ENCODE measurements at places on chromosomes 3 and 15.

GRCh38 chr3:138717348-138717747 lies 108.8 kb downstream of the FAIM start:
- DNase-seq, result peak; percentile 2

GRCh38 chr3:156610154-156610553 lies 55.2 kb upstream of the SSR3 start:
- DNase-seq, result no peak

DNA sequence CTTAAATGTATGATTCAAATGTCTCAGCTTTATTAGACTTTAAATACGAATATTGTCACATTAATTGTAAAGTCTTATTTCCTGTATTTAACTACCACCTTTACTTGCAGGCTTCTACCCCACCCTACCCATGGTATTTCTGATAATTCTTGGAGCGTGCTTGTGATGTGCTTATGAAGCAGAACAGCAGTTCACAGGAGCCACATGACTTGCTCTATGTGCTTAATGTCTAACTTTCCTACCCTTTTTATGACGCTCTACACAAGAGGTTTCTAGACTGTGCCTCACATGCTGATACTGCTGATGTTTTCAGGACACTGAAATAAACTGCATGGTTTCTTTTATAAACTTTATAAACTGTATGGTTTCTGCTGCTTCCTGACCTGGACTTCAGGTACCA lies 553.5 kb upstream of the CCDC54 start:
- no peak for DNase-seq

GRCh38 chr15:93066224-93066681 lies 22.8 kb downstream of the RGMA start:
- no peak for DNase-seq

DNA sequence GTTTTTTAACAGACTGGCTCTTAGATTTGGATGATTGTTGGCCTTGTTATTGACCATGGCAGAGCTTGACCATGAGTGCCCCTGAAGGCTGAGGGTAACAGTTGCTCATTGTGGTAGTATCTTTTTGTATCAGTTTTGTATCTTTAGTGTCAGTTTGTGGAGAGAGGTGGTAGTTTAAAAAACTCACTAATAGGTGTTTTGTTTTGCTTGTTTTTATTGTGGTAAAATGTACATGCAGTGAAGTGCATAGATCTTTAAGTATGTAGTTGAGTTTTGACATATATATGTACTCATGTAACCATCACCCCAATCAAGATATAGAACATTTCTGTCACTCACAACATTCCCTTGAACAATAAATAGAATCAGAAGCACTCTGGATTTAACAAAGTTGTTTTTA lies 9.8 kb downstream of the GMPS start:
- DNase-seq, result no peak

DNA sequence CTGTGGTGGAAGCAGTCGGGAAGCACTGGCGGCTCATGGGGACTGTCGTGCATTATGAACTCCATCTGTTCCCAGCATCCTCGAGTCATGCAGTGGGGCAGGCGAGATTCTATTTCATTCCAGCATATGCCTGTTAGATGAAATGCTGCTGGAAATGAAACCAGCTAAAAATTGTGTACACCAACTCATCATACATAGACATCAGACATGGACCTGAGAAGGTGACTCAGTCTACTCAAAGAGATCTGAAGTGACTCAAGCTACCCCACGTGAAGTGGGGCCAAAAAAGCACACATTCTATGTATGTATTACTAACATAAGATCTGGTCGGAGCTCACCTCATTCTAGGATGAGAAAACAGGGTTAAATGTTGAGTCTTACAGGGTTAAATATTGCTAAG lies 47.5 kb upstream of the FAM98B start:
- DNase-seq, result no peak

GRCh38 chr3:15860014-15860934 lies 62.5 kb upstream of the ANKRD28 start:
- peak; percentile 65 for DNase-seq

- DNase-seq, result no peak
Observed at GRCh38 chr15:35723120-35723847, 177.3 kb upstream of the DPH6 start.

- DNase-seq, result no peak
Observed at GRCh38 chr3:112647122-112647521, 6.2 kb upstream of the CCDC80 start.

DNA sequence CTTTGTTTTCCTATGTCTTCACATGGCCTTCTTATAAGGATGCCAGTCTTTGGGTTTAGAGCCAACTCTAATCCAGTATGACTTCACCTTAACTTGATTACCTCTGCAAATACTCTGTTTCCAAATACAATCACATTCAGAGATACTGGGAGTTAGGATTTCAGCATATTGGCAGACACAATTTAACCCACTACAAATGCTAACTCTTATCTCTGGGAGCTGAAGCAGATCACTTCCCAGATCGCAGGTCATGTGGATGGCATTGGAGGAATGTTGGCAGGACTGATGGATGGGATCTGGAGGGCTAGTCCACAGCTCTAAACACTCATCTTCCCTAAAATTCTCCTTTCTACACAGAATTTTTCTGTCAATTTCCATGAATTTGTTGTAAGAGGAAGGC lies 46.2 kb upstream of the ADGRG7 start:
- DNase-seq, result no peak

DNA sequence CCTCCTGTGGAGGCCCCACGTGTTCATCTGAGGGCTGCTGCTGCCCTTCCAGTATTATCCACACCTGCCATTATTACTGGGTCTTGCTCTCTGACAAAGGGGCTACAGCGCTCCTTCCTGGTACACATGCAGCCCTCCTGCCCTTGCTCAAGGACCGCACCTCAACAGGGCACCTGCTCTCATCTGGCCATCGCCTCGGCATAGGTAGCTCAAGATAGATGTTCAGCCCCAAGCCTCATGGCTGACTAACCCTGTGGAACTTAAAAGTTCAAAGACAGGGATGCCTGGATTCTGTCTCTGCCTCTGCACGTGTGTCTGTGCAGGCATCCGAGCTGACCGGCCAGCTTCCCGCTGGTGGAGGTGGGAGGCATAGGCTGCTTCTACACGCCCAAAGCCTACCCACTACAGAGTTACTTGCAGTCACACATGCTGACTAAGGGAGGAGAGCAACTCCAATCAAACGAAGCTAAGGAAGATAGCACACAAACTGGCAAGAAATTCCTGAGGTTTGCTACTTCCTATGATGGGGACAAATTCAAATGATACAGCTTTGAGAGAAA lies 152.5 kb upstream of the ATP10A start:
- no peak for DNase-seq

- DNase-seq, result no peak
Observed at GRCh38 chr3:170745211-170745718, 124.7 kb downstream of the RPL22L1 start.

DNA sequence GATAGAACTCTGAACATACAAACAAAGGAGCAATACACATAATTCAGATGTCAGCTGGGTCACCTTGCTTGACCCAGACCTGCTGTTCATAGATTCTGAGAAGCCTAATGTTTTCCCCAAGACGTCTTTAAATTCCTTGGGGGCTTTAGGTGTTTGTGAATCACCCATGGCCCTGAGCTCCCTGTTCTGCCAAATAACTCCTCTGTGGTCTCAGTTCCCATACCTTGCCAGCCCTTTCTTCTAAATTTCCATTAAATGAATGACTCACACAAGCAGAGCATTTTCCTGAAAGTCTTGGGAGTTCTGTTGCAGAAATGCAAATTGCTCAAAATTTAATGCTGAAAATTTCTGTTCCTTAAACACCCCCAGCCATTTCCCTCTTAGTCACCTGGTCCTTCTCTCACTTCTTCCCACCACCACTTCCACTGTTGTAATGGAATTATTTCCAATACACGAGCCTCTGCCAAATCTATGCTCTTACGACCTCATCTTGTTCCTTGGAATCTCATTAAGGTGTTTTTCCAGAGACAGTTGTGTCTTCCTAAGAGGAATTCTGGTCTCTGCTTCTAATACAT lies 33.4 kb upstream of the PSMD6 start:
- DNase-seq, result no peak

DNA sequence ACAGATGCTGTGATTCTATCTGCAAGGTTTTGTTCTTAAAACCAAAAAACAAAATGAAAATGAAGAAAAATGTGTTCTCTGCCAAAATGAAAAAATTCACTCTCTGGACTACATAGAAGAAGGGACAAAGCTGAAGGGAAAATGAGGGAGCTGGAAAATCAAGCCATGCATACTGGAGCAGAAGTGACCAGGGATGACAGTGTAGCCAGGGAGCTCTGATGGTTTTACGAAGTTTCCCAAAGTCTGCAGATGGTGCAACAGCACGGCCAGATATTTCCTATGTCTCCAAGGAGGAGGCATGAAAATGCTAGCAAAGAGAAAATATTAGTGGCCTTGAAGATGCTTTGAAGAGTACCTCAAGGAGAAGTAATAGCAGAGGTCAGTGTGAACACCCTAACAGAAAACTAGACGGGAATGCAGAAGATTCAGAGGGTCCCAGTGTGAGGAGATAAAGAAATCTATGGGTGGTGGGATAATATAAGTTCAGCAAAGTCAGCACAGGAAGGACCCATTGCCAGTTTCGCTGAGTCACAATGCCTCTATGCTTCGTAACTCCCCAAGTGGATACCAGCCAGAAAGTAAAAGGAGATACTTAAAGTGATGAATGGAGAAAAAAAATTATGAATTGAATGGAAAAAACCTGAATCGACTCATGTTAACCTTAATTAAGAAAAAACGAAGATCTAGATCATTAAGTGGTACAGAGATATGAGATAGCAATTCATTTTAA lies 39.0 kb upstream of the POMGNT2 start:
- DNase-seq, result no peak

DNA sequence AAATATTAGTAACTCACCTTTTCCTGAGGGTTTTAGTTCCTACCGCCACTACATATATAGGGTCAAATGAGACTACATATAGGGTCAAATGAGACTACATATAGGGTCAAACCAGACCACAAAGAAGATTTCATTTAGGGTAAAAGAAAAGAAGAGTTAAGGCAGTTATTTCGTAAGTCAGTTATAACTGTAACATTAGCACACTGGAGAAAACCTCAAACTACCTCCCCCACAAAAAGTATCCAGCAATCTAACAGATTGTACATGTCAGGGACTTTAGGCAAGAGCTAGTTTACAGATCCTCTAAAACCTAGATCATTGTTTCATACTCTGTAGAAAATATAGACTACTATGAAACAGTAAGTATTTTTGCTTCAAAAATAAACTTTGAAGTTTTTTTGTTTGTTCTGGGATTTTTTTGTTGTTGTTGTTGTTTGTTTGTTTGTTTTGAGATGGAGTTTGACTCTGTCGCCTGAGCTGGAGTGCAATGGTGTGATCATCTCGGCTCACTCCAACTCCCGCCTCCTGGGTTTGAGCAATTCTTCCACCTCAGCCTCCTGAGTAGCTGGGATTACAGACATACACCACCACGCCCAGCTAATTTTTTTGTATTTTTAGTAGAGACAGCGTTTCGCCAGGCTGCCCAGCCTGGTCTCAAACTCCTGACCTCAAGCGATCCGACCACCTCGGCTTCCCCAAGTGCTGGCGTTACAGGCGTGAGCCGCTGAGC lies 92.4 kb upstream of the CGNL1 start:
- DNase-seq, result no peak

GRCh38 chr3:169836078-169836941 lies 23.6 kb upstream of the LRRC34 start:
- DNase-seq, result no peak

- DNase-seq, result no peak
Observed at GRCh38 chr3:24496529-24497482, 2.2 kb upstream of the THRB start.

DNA sequence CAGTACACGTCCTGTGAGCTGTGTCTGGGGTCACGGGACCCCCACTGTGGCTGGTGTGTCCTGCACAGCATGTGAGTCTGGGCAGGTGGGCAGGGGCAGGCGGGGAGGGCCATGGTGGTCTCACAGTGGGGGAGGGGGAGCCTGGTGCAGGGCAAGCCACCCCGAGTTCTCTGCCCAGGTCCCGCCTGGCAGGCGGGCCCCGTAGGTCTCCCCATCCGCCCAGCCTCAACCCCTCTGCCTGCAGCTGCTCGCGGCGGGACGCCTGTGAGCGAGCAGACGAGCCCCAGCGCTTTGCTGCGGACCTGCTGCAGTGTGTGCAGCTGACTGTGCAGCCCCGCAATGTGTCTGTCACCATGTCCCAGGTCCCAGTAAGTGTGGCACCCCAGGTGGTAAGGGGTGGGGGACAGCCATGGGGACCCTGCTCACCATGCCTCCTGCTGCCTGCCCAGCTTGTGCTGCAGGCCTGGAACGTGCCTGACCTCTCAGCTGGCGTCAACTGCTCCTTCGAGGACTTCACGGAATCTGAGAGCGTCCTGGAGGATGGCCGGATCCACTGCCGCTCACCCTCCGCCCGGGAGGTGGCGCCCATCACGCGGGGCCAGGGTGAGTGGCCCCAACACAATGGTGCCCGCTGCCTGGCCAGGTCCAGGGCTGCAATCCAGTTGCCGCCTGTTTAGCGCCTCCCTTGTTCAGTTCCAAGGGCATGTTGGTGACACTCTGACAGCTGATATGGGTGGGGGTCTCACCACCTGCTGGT lies 21.9 kb downstream of the PLXNA1 start:
- no peak for DNase-seq

- no peak for DNase-seq
Observed at GRCh38 chr3:28673446-28673845, 324.8 kb upstream of the AZI2 start.

GRCh38 chr3:108489776-108490175 lies 20.6 kb downstream of the MYH15 start:
- DNase-seq, result peak; percentile 64

DNA sequence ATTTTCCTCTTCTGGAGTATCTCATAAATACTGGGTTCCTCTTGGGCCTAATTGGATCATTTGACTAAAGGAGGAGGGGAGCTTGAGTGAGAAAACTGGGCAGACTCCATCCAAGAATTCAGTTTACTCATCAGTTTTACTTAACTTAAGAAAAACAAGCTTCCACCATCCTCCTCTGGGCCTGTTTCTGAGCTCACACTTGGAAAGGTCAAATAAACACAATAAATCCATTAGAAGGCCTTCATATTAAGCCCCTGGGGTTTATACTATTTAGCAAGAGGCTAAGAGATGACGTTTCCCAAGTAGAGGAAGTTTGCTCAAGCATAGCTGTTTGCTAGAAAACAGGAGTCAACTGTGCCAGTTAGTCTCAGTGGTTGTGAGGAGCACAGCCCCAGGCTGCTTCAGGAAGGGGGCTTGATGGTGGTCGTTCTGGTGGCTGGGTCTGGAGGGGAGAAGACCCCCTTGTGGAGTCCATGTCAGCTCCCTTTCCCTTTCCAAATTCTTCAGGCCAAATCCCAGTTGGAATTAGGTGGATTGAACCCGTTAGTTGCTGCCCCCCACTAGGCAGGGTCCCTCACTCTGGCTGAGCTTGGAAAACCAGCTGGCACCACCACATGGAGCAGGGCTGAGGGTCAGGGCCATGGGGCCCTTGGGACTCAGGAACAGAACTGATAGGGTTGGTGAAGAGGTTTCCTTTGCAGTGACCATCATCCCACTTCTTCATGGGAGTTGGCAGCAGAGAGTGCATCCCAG lies 64.8 kb downstream of the SPSB4 start:
- no peak for DNase-seq

DNA sequence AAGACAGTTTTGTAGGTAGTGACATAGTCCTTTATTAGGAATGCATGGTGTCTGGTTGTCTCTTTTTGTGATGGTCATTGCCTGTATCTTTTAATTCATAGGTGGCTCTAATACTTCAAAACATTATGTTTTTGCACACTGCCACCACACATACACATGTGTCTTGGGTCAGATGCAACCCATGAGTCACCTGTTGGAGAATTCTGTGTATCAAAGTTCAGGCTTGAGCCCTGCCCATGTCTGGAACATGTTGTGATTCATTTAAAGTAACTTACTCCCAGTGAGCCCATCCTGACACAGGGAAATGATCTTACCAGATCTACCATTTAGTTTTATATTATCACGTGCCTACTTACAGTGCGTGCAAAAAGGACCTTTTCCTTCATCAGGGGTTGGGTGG lies 142.7 kb downstream of the GHSR start:
- no peak for DNase-seq

GRCh38 chr3:182597621-182598041 lies 195.7 kb upstream of the ATP11B start:
- DNase-seq, result no peak

All from activated CD4-positive, alpha-beta T cell treated with anti-CD3 and anti-CD28 coated beads, Interleukin-2, amount 50 U/mL, for 16 hours (primary cell).